ENCODE measurements at places on chromosomes 7 and 10.

- DNase-seq, result no peak
Observed at GRCh38 chr7:157041004-157041403, 30.5 kb upstream of the MNX1 start.

- no peak for DNase-seq
Observed at GRCh38 chr7:28977881-28978280, 19.8 kb upstream of the TRIL start.

GRCh38 chr10:101485681-101486554 is 102.1 kb downstream of the POLL start:
- DNase-seq, result peak; percentile 22

DNA sequence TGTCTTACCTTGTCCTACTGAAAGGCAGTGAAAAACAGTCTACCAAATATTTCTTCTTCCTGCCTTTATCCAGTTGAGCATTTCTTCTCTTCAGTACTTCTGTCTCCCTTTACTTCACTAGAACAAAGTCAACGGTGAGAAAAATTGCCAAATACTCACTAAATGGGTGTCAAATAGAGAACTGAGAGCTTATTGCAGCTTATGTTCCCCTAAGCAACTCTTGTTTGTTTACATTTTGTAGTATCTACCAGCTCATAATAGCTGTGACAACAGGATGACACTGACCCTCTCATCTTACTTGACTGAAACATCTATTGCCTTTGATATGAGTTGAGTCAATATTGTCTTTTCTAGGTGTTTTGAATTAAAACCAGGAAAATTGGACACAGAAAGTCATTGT is 327.9 kb upstream of the SORCS1 start:
- DNase-seq, result no peak

GRCh38 chr10:29628311-29628710 is 6.5 kb downstream of the SVIL start:
- DNase-seq, result no peak

- no peak for DNase-seq
Observed at GRCh38 chr10:71812016-71812912, 38.8 kb downstream of the PSAP start.

DNA sequence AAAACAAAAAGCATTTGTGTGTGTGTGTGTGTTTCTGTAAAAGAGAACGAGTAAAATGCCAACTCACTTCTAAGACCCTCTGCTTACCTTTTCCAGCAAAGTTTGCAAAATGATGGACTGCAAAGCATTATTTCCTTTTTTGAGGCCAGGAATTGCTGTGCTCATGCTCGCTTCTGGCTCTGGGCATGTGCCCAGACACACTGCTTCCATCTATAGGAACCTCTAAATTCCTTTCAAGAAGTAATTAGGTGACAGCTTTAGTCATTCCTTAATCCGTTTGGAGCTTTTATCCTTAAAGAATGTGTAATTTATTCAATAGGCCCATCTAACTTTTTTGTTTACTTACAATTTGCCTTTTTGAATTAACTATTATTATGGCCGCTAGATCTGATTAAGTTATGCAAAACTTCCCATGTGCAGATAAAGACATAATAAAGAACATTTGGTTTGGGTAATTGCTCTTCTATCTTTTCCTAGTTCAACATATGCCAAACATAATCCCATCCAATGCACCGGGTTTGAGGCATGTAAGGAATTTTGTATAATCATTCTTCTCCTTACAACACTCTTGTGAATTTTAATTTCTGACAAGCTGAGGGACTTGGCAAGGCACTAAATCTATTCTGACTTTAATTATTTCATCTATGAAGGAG is 34.7 kb downstream of the A1CF start:
- DNase-seq, result no peak

DNA sequence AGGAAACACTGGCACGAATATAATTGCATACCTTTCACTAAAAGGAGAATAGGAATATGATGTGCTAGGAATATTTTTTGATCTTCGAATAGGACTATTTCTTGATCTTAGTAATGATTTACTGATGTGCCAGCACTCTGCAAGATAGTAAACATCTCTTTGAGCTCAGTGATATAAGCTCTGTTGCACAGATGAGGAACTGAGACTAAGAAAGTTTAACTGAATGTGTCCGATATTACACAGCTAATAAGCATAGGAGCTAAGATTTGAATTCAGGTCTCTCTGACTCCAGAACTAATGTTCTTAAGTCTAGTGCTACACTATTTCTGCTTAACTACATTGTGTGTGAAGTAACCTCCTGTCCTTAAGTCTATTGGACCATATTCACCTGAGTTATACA is 98.4 kb upstream of the PTPRZ1 start:
- DNase-seq, result no peak
